ENCODE measurements at places on chromosomes 13 and 19. TPM values are rescaled to one million over a fixed set of nuclear protein-coding genes. Genes with fewer than 3 reads are reported as not detected.

The GIPR gene
- 1.7 TPM for total RNA-seq

The PCSK4 gene
- 1.3 TPM for total RNA-seq

The UPK1A gene
- total RNA-seq, result not detected

The NKPD1 gene
- total RNA-seq, result 0.18 TPM

The KLK12 gene
- not detected for total RNA-seq

The TYROBP gene
- 6.8 TPM for total RNA-seq

The HIPK4 gene
- not detected for total RNA-seq

The FXYD3 gene
- total RNA-seq, result not detected

The NUCB1 gene
- total RNA-seq, result 93.3 TPM

The SCEL gene
- not detected for total RNA-seq

The OR4F17 gene
- total RNA-seq, result not detected

The GRK1 gene
- not detected for total RNA-seq

The SOHLH2 gene
- not detected for total RNA-seq

The LRG1 gene
- not detected for total RNA-seq

The LGALS4 gene
- total RNA-seq, result 1.8 TPM

The OR2Z1 gene
- not detected for total RNA-seq

The YJU2 gene
- total RNA-seq, result 41.2 TPM

The KRTDAP gene
- total RNA-seq, result not detected

The IGSF23 gene
- not detected for total RNA-seq

The IGFL4 gene
- total RNA-seq, result not detected

The ZNF28 gene
- total RNA-seq, result 23.7 TPM

The ZNF135 gene
- 1.0 TPM for total RNA-seq

The OR7C1 gene
- not detected for total RNA-seq

The TRIM28 gene
- 705 TPM for total RNA-seq

The FGF9 gene
- total RNA-seq, result 1.7 TPM

The MPND gene
- 17.0 TPM for total RNA-seq

The ZNF628 gene
- total RNA-seq, result 8.3 TPM

The IGFL1 gene
- not detected for total RNA-seq

The URAD gene
- total RNA-seq, result not detected

The PTH2 gene
- total RNA-seq, result not detected

The IRGC gene
- not detected for total RNA-seq

The OLFM2 gene
- 0.90 TPM for total RNA-seq

The LILRA6 gene
- 0.42 TPM for total RNA-seq

The ZNF835 gene
- total RNA-seq, result 4.1 TPM

The RFXAP gene
- 10.2 TPM for total RNA-seq

The C19orf18 gene
- total RNA-seq, result not detected

The ACER1 gene
- not detected for total RNA-seq
